ENCODE measurements at places on chromosomes 12 and 14. TPM values are rescaled to one million over a fixed set of nuclear protein-coding genes. Genes with fewer than 3 reads are reported as not detected.

DNA sequence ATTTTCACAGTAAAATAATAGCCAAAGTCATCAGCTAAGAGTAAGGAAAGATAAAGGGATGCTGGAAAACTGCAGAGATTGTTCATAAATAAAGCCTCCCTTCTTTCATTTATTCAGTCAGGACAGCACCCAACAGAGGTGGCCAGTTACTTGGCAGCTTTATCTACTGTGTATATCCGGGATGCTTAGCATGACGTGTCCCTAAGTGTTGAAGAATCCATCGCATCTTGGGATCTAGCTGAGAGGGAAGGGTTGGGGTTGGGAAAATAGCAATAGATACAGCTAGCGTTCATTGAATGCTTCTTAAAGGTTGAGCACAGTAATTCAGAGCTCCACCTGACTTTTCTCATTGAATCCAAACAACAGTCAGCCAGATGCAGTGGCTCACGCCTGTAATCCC, 5.6 kb upstream of the ERBB3 start:
- no peak for DNase-seq

- no peak for DNase-seq
Measured at GRCh38 chr12:115251727-115252126, 567.8 kb upstream of the TBX3 start.

- DNase-seq = peak; percentile 49
Measured at GRCh38 chr14:31025367-31026076, at the start of gene AP4S1. Gene AP4S1 (plus strand): TSS chr14:31025649. CDS start chr14:31066197, 40,548 bp downstream.

GSC gene
- not detected for total RNA-seq

DNA sequence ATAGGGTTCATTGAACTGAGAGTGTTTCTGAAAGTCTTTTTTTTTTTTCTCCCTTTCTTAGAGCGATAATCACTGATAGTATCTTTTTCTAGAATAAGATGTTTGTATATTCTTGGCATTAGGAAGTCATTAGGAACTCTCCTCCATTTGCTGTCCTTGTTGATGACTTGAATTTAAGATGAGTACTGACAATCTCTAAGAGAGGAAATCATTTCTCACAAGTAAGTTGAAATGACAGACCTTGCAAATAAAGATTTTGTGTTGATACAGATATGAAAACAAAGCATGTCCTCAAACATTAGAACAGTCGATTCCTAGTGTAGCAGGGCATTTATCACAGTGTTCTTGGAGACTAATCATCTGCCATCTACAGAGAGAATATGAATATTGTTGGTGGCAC, 458.4 kb upstream of the SYT1 start:
- DNase-seq = no peak

PCK2 gene
- total RNA-seq = 50.2 TPM

DNA sequence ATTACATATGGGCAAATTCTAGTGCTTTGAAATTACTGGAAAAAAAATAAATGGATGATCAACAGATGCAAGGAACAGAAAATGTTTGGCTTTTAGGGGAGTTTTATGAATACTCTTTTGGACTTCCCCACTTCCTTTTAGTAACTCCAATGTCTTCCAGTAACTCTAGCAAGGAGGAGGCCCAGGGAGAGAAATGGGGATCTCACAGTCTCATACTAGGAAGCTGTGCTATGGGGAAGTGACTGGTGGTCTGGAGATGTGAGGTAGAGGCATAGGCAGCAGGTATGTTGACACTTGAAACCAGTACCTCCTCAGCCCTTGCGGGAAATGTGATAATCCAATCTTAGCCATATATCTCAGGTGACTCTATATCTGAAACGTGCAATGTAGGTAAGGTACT, 68.1 kb downstream of the CRADD start:
- no peak for DNase-seq

- no peak for DNase-seq
Measured at GRCh38 chr14:32230695-32231280, 27.7 kb upstream of the RNU6-8 start.

- no peak for DNase-seq
Measured at GRCh38 chr14:85909581-85909980, 379.6 kb downstream of the FLRT2 start.

GRCh38 chr12:76939701-76940100, 60.9 kb upstream of the CSRP2 start:
- no peak for DNase-seq

DNA sequence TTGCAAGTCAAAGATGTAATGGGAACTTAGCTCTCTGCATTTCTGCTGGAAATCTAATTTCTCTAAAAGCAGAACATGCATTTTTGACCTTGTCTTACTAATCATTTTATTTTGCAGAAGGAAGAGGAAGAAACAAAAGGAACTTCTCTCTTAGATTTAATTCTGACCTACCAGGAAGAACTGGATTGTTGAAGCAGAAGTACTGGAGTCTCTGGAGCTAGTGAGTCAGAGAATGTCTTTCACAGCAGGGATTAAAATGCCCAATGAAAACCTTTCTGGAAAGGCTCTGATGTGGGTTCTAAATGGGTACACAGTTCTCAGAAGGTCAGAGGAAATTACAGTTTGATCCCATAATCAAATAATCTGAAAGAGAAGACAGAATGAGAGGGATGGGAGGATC, 70.8 kb upstream of the GNG2 start:
- no peak for DNase-seq

- no peak for DNase-seq
Measured at GRCh38 chr12:97229004-97229403, 233.6 kb upstream of the RMST start.

HSPA2 gene
- total RNA-seq = 25.4 TPM

- no peak for DNase-seq
Measured at GRCh38 chr12:27186022-27186839, 57.9 kb upstream of the STK38L start.

CCDC38 gene
- not detected for total RNA-seq

DNA sequence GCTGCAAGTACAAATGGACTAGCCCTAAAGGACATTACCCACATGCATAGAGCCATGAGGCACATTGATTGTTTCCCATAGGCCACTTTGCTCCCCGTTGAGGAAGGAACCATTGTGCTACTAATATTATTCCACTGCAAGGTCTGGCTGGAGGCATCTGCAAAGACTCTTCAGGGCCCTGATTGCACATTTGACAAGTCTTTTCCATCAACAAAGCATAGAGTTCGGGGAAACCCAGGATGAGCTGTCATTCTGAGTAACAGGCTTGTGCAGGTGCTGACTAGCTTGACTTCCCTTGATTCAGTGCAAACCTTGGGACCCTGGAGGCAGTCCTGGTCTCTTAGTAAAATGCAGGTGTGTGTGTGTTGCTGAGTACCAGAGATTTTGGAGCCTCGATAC, 73.8 kb downstream of the SUSD6 start:
- DNase-seq = no peak

EML5 gene
- total RNA-seq = 0.81 TPM

DNA sequence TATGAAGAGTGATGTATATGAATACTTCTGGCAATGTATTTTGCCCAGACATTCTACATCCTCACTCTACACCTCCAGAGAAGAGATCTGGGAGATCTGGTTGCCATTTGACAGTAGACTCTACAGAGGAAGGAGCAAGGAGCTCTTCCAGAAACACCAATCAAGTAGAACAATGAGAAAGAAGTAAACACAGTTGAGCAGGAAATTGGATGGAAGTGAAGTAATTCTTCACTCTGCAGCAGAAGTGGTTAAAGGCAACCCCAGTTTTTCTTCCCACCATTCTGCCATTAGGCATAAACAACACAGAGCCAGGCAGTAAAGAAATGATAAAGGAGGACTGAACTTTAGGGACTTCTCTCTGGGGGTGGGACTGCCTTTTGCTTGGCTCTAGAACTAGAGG, 48.5 kb upstream of the PRICKLE1 start:
- no peak for DNase-seq

GRCh38 chr14:58395812-58396788, at the start of gene TOMM20L:
Gene TOMM20L (plus strand): TSS chr14:58395930. CDS start chr14:58395958, 28 bp downstream.
- DNase-seq = peak; percentile 86

DNA sequence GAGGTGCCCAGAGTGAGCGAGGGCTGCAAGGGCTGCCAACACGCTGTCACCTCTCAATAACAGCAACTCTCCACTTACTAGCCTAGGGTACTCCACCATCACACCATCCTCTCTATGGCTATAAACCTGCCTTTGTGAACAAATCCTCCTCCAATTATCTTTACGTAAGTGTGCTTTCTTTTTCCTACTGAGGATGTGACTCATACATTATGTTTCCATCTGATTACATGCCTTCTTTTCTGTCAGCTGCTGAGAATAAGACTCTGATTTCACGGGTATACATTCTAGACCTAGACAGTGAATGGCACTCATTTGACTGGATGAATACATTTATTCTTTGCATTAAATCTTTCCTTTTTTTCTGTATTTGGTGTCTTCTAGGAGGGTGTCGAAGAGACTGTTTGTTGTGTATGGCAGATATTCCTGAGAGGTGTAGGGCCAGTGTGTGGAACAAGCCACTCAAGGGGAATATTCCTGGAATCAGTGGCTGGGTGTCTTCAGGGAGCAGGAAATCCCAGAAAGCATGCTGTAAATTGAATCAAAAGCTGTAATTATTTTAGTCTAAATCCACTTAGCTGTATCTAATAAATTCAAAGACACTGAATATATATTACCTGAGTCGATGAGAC, 327.3 kb upstream of the TMTC1 start:
- no peak for DNase-seq

DNA sequence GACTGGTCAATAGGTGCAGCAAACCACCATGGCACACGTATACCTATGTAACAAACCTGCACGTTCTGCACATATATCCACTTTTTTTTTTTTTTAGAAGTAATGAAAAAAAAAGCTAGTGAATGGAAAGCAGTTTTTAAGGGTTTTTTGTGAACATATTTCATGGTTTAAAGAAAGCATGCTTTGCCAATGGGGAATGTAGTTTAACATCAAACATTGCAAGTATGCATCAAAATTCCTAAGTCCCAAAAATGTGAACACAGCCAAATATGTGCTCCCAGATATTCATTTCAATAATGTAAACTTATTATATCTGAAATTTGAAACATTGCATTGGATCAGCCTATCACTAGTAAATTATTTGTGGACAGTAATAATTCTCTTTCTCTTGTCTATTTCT, 710.4 kb upstream of the FLRT2 start:
- DNase-seq = no peak

DNA sequence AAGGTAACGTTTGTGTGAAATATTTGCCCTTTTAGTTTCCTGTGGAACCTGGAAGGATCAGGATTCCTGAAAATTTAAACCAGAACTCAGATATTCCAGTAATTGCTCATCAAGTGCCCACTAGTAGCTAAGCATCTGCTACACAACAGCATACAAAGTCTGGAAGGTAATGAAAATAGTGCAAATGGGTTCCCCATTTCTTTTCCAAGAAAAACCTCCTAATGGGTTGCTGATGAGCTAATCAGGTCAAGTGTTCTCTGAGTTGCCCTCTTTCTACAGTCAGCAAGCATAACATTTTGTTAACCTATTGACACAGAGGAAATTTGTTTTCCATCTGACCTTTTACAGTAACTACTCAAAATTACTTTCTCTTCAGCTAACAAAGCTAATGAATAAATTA, 83.6 kb upstream of the PMCH start:
- no peak for DNase-seq

- DNase-seq = no peak
Measured at GRCh38 chr14:20412411-20412810, 890 bp downstream of the TEP1 start.

DNA sequence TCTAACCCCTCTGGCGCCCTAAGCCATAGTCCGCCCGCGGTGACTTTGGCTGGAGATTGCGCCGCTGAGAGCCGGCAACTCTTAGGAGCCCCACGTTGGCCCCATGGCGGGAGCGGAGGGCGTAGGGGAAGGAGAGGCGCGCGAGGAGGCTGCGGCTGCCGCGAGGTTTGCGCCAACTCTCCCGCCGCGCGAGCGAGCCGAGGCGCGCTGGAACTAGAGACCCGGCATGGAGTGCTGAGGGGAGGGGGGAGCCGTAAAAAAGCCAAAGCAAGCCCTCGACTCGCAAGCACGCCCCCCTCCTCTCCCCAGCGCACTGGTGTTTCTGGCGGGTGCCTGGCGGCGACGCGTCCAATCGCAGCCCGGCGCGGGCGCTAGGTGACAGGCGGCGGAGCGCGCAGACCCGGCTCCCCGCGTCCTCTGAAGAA, at the start of gene SYT10:
SYT10 (minus strand) TSS at position 233 of the 425 bp plus-strand sequence. CDS start 297 bp downstream, outside the sequence.
- DNase-seq = peak; percentile 87

DNA sequence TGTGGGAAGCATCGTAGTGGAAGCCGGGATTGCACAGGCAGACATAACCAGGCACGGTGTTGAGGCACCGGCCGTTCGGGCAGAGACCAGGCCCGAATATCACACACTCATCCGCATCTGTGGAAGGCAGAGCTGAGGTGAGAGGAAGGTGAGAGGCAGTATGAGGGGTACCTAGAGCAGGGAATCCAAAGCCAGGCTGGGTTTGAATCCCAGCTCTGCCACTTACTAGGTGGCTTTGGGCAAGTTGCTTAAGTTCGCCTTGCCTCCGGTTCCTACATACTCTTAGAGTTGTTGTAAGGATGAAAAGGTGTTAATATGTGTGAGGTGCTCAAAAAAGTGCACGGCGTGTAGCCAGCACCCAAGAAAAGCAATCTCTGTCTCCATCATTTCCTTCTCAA, 10.4 kb downstream of the ISCA2 start:
- DNase-seq = no peak

PZP gene
- not detected for total RNA-seq

DNA sequence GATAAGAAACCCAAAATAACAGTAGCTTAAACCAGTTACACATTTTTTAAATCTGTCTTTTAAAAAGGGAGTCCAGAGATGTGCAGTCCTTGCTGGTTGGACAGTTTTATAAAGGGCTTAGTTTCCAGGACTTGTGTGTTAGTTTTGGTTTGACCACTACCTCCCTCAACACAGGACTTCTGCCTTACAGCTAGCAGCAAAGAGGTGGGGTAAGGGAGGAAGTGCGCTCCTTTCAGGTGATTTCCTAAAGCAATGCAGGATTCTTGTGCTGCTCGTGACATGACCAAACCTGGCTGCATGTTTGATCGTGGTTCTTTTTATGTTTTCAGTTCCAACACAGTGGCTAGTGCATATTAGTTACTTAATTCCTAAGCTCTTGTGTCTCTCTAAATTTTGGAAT, 266.2 kb downstream of the TMTC2 start:
- DNase-seq = no peak

SYT10 gene
- 0.70 TPM for total RNA-seq

GRCh38 chr14:94412671-94413638, 24.6 kb upstream of the SERPINA1 start:
- DNase-seq = peak; percentile 46
